ENCODE measurements at places on chromosomes 7 and 10.
A peak's percentile ranks its signal among the peaks of the same experiment; 100 is the strongest.

DNA sequence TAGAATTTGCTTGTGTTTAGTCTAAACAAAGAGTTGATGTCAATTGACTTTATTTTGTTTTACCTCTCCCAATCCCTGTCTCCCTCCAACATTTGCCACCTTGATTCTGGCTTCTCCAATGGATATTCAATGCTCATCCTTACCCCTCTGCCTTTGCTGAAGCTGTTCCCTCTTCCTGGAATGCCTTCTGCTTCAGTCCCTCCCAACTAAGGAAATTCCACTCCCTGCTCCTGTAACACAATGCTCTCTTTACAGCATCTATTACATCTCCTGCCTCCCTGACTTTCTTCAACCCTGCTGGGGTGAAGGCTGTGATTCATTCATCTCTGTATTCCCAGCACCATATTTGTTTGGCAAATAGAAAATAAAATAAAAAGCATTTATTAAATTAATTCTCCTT lies 34.5 kb upstream of the TAC1 start:
- no peak for DNase-seq

- DNase-seq, result no peak
Observed at GRCh38 chr10:131748191-131748590, 152.6 kb upstream of the PPP2R2D start.

DNA sequence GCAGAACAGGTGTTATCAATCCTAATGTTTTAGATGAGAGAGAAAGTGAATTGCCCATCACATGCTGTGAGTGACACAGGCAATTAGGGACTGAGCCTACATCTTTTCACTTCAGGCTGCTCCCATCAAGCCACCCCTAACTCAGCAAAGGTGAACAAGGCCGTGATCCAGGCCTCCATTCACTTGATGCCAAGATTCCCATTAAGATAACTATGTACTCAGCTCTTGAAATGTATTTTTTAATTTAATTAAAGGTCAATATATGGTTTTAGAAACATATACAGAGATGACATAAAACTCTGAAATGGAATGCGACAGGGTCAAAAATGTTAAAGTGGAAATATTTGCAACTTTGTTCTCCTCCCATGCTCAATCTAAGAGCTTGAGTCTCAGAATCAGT lies 27.9 kb upstream of the UBE2H start:
- no peak for DNase-seq

- no peak for DNase-seq
Observed at GRCh38 chr10:60230892-60231291, 158.8 kb downstream of the ANK3 start.

DNA sequence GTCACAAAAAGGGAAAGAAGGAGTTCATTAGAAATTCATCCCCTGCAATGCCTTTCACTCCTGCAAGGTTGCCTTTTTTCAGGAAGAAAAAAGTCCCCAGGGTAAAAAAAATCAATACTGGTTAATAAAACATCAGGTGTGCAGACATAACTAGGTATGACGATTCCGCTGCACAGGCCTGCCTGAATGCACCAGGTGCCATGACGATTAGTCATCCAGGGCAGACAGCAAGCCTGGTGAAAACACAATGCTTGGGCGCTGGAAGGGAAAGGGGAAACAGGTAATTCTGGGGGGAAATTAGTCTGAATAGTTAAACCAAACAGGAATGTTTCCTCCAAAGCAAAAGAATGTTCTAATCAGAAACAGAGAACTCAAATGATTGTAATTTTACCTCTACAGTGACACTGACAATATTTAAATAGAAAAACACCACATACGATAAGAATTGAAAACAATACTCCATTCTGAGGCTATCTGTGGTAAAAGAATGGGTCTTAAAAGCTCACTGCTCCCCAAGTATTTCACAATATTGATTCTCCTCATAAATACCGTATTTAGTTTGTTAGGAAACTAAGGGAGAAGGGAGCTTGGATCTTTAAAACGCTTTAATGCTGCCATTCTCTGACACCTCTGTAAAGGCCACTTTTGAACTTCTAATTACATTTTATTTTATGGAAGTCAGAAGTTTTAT lies 45.2 kb downstream of the VPS41 start:
- DNase-seq, result peak; percentile 86

GRCh38 chr10:122190176-122190943 lies 80.7 kb upstream of the BTBD16 start:
- DNase-seq, result no peak

- DNase-seq, result no peak
Observed at GRCh38 chr10:126128581-126128980, 232.2 kb downstream of the FANK1 start.

DNA sequence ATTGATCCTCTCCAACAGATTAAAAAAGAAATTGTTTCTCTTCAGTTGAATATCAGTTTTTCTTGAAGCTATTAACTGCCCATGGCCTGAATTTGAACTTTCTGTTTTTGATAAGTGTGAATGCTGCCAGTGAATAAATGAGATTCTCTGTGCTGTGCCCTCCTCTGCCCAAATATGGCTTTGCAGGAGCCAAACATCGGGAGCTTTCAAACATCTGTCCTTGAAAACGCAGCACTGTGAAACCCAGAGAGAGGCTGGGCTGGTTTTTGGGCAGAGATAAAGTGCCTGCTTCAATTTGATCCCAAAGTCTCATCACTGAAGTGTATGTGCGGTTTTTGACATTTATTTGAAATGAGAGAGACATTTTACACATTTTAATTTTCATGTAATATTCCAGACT lies 268.3 kb upstream of the SHH start:
- DNase-seq, result no peak

GRCh38 chr10:91700788-91701444 lies 68.0 kb upstream of the PPP1R3C start:
- DNase-seq, result peak; percentile 33

GRCh38 chr7:38568497-38568896 lies 62.7 kb downstream of the AMPH start:
- DNase-seq, result no peak

- no peak for DNase-seq
Observed at GRCh38 chr10:76868098-76868977, 769.3 kb downstream of the KCNMA1 start.

DNA sequence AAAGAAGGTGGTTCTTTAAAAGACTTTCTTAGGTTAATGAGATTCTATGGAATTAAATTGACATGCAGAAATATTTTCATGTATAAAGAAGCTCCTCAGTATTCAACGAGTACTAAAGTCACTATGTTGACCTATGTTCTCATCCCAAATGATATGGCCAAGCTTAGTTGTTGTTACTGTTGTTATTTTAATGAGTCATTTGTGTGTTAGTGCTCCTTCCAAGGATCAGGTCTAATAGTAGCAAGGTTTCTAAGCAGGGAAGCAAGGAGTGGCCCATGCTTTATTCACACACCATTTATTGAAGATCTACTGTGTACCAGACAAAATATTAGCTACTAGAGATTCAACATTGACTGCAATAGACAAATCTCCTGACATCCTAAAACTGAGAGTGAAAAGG lies 41.9 kb downstream of the LRRN3 start:
- no peak for DNase-seq

Data from dermis microvascular lymphatic vessel endothelial cell (primary cell).